ENCODE measurements at places on chromosomes 13 and 19. TPM values are rescaled to one million over a fixed set of nuclear protein-coding genes. Genes with fewer than 3 reads are reported as not detected.

- peak; percentile 85 for DNase-seq
Measured at GRCh38 chr19:13621413-13621812, 115.1 kb upstream of the CACNA1A start.

Gene SLC1A6
- not detected for total RNA-seq

- DNase-seq: no peak
Measured at GRCh38 chr13:113192279-113192678, 16.2 kb downstream of the PCID2 start.

DNA sequence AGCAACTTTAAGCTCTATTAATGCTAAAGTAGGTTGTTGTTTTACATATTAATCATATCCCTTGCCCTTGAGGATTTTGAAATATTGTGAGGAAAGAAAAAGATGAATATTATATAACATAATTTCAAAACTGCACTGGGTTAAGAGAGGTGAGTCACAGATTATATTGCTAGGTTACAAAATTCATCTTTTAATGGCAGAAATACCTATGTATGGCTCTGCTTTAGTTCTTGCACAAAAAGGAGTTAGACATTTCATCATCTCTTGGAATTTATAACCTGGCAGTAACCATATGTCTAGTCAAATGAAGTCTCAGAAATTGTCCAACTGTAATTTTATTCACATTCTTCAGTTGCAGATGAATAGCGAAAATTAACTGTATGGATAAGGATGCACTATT is 2041.1 kb downstream of the OLFM4 start:
- no peak for DNase-seq

- DNase-seq: no peak
Measured at GRCh38 chr19:5687360-5688198, 2.5 kb upstream of the RPL36 start.

Gene KCNJ14
- 0.54 TPM for total RNA-seq

GRCh38 chr13:21970172-21970571 is 299.3 kb downstream of the FGF9 start:
- no peak for DNase-seq

- no peak for DNase-seq
Measured at GRCh38 chr19:17741456-17741855, 9.8 kb upstream of the FCHO1 start.

DNA sequence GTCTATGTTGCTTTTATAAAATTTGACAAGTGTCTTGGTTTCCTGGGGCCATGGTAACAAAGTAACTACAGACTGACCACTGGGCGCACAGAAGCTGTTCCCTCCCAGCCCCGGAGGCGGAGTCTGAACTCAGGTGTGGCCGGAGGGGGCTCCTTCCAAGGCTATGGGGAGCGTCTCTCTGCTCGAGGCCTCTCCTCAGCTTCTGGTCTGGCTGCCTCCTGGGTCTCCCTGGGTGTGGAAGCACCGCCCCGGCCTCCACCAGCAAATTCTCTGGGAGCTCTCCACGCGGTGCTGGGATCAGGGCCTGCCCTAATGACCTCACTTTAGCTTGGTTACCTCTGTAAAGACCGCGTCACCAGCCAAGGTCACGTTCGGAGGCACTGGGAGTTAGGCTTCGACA is 45.7 kb upstream of the F7 start:
- DNase-seq: no peak

- no peak for DNase-seq
Measured at GRCh38 chr19:33054623-33055022, 10.1 kb downstream of the RHPN2 start.

Gene ERICH6B
- not detected for total RNA-seq

Gene MUC16
- total RNA-seq: 0.50 TPM

DNA sequence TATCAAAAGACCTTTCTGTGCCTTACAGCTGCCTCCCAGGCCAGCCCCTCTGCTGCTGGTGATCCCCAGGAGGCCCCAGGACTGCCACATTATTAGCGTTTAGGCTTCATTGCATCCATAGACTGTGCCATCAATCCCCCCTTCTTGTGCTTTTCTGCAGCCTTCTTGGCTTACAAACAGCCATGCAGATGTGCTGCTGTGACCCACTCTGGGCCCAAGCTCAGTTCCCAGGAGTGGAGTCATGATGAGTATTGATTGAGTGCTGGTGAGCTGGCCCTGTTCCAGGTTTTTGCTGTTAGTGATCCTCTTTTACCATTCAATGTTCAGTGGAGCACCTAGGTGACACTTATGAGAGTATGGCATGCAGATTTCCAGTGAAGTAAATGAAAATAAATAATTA is 59.9 kb upstream of the SLAIN1 start:
- DNase-seq: no peak

- DNase-seq: no peak
Measured at GRCh38 chr19:41811036-41811435, 14.6 kb downstream of the CEACAM3 start.

Gene DCAF15
- total RNA-seq: 37.2 TPM

Gene F10
- total RNA-seq: 0.75 TPM

DNA sequence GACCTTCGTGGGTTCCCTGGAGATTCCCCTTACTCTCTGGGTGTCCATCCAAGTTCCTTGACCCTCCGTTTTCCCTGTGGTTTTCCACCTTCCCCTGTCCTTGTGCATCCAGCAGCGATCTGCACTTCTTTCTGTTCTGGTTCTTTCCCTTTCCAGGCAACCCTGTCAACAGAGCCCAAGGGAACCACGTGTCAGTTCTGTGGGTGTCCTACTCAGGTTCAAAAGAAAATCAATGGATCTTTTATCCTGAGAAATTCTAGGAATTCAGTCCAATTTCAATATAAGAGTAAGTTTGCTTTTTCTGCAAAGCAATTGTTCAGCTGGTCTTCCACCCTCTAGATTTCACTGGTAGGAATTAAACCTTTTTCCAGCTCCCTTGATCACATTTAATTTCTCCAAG is 1394.8 kb upstream of the SLC10A2 start:
- no peak for DNase-seq

Gene FCHO1
- total RNA-seq: 1.5 TPM

- DNase-seq: peak; percentile 63
Measured at GRCh38 chr19:43901395-43902390, 33.4 kb downstream of the ZNF45 start.

Gene FCER2
- total RNA-seq: not detected

DNA sequence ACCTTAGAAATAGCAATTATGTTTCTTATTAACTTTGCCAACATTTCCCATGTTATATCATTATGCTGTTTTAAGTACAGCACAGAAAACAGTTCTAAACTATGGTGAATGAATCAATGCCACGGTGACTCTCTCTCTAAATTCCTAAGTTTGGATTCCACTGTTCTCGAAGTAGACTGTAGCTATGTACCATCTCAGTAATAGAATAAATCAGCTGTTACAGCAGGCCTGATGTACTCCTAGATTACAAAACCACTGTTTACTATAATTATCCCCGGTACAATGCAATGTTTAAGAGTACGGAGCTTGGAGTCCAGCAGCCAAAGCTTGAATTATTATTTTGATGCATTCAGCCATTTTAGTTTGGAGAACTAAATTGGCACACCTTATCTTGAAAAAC is 476.3 kb upstream of the SLITRK1 start:
- DNase-seq: no peak

DNA sequence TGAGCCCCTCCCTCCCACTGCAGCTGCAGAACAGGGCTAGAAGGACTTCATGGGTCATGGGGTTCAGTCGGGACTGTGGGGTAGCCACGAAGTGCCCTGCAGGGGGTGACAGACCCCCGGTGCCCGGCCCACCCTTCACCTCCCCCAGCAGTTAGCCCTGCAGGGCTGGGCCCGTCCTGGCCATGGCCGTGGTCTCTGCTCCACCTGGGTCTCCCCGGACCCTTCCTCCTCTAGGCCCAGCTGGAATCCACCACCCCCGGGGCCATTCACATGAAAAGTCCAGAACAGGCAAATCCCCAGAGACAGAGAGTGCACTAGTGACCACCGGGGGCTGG is 17.3 kb downstream of the MKNK2 start:
- no peak for DNase-seq

- DNase-seq: no peak
Measured at GRCh38 chr13:53732664-53733063, 704.1 kb downstream of the OLFM4 start.

DNA sequence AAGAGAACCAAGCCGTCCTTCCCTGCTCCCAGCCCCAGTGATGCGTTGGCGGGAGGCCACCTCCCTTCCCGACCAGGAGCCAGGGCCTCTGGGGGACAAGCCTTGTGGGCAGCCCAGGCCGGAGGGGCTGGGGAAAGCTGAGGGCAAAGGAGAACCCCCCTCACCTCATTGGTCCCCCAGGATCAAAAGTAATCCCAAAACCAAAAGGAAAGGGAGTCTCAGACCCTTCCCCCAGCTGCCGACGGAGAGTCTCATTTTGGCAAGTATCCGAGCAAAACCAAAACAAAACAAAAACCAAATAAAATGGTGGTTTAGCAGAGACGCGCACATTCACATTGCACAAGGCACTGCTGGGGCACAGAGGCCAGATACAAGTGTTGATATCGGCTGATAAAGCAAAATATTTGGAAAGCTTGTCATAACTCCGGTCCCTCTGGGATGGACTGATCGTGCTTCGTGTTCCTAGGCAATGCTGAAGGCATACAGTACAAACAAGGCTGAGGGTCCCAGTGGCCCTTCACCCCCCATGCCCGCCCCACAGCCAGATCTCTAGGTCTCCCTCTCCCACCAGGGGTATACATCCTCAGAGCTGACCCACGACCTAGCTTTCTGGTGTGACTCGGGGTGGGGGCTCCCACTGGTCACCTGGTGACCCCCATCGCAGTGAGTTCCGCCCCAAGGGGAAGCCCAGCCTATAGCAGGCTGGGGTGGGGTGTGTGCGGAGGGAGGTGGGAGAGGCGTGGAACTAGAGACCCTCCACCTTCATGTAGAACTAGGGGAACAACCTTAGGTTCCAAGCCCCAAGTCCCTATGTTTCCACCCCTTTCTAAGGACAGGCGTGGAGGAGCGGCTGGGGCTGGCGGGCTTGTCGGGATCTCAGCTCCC is 2.1 kb downstream of the CEBPA start:
- DNase-seq: no peak

Gene KANK3
- 8.1 TPM for total RNA-seq

DNA sequence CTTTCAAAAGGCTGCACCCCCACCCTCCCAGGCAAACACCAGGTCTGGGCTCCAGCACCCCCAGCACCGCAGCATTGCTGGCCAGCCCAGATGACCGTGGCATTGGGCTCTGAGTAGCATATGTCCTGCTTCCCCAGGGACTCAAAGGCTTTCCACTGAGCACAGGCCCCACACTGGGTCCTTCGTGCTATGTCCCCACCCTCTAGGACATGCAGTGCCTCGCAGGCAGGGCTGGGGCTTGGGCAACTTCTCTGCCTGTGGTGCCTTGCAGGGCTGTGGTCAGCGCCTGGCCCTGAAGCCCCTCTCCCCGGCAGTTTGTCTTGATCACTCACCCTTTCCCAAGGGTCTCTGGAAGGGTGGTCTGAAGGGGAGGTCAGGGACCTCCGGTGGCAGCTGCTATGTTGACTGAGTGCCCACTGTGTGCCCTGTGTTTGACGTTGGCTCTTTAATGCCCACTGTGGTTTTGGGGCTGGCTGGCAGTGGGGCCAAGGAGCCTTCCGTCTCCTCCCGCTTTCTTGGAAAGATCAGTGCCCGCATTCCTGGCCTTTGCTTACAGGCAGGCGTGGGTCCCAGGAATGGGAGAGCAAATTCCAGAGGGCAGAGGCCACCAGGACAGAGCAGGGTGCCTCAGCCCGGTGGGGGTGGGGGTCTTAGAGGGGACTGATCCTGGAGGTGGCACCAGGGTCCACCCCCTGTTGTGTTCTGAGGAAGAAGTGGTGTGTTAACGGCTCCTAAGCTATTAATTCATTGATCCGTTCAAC is 20.3 kb upstream of the CRTC1 start:
- no peak for DNase-seq

Gene DPY19L3
- total RNA-seq: 25.0 TPM

Gene ARHGAP33
- 2.8 TPM for total RNA-seq

DNA sequence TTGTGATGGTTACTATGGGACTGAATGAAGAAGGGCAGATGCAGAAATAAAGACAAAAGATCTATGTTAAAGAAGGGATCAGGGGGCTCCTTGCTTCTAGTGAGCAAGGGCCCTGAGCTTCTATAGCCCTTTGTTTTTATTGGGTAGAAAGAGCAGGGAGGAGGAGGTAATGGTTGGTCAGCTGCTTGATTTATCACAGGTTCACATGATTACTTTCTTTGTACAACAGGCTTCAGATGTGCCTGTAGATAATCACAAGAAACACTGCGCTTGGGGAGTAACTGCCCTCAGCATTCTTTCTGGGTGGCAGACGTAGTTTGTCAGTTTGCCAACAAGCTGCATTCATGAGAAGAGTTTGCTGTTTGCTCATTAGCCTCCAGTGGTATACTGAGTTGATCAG is 4.8 kb upstream of the ZNF439 start:
- no peak for DNase-seq
